NCI-H2029 (cell line): ENCODE measurements at places on chromosomes 5 and 9.

DNA sequence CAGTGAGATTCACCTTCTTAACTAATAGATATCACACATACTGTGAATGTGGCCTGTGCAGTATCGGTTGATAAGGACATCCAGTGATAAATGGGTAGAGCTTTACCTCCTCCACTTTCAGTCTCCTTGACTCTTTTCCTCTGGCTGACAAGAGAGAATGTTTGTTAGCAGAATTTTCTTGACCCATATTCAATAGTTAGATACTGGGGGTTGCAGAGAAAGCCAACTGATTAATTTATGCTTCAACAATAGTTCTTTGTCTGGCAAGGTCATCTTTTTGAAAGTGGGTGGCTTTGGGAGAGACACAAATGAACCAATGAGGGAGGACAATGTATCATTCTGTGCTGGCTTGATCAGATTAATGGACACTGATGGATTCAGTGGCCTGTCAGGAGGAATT is 30.3 kb downstream of the TTC23L start:
- no peak for DNase-seq

- DNase-seq = no peak
These were observed 2.4 kb upstream of the UHRF2 start for GRCh38 chr9:6410633-6411032.

- DNase-seq = no peak
These were observed 136.3 kb downstream of the APBA1 start for GRCh38 chr9:69535911-69536310.

- DNase-seq = no peak
These were observed 15.0 kb upstream of the DAB2IP start for GRCh38 chr9:121636341-121636865.

DNA sequence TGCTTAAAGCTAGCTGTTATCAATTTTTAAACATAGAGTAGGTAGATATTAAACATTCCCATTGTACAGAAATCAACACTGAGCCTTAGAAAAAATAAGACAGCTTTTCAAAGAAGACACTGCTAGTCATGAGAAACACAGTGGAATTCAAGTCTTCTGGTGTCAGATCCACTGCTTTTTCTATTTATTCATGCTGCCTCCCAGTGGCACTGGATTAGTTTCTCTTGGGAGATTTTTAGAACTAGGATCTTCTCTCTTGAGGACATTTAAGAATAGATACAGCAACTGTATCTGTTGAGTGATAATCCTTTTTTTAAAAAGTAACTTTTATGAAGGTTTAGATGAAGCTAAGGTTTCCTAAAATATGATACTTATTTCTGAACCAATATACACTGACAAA is 1635.4 kb upstream of the C9orf72 start:
- no peak for DNase-seq

DNA sequence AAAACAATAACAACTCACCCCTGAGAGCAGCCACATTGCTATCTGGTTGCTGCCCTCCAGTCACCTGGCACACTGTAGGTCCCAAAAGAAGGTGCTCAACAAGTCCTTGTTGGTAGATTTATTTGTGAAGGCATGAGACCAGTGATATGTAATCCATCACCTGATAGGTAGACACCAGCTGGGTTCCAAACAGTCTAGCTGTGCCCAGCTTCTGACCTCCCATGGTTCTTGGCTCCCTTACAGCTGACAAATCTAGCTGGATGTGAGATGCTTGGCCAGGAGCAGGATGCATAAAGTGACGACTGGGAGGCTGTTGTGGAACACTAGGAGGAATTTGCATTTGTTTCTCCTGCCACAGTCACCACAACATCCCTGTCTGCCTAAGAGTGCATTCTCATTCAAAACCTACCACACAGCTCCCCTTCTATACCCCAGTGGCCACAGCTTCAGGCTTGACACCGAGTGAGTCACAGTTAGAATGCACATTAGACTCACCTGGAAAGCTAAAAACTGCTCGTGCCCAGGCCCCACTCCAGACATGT is 7.8 kb upstream of the VLDLR start:
- peak; percentile 66 for DNase-seq

GRCh38 chr5:138257583-138257982 is 16.8 kb downstream of the GFRA3 start:
- DNase-seq = no peak

GRCh38 chr9:89579741-89580385 is 24.9 kb upstream of the GADD45G start:
- DNase-seq = no peak

- no peak for DNase-seq
These were observed 682 bp upstream of the SPTAN1 start for GRCh38 chr9:128551657-128552152.

DNA sequence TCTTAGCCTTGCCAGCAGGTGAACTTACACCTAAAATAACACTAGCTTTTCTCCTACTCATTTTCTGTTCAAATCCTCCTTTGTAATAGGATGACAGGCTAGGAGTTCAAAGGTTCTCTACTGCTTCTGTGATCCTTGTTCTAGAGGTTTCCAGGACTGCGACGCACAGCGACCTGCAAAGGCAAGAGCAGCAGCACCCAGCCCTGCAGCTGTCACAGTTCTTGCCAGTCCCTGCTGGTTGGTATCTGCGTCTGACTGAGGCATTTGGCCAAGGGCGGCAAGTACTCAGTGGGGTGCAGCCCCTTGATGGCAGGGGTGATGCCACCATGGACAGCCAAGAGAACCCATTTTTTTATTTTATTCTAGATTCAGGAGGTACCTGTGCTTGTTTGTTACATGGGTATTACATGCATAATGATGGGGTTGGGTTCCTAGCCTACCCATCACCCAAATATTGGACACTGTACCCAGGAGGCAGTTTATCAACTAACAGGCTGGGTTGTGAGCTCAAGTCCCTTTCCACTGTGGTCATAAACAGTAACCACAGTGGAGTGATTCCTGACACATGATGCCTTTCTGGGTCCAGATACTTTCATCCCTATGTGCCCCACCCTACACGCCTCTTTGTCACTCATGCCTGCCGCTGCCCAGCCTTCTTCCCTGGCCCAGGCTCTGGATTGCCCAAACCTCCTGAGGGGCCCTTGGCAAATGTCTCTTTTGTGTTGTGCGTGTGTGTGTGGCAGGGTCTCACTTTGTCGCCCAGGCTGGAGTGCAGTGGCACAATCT is 111.0 kb downstream of the GAPVD1 start:
- no peak for DNase-seq

DNA sequence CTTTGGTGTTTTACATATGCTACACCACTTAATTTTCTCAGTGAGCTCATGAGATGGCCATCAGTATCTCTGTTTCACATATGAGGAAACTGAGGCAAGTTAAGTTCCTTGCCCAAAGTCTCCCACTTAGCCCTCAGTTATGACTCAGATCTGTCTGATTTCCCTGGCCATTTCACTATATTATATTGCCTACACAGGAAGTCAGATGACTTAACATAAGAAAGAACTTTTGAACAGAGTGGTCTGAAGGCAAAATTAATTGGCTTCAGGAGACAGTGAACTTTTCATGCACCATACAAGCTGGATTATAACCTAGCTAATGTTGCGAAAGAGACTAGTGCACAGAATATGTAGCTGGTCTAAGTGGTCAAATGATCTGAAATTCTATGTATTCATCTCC is 221.6 kb downstream of the NFIB start:
- DNase-seq = no peak

DNA sequence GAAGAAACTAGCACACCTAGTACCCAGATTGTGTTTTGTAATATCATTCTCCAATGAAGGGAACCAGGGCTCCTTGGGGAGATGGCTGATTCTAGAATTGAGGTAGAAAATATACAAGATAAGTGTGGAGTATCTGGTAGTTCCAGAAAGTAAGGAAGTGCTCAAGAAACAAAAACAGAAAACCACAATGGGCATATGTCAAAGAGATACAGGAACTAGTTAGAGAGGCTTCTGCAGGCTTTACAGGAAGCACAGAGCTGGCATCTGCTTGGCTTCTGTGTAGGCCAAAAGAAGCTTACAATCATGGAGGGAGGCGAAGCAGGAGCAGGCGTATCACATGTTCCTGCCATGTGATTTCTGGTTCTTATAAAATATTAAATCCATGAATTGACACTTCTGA is 105.7 kb upstream of the TMEM161B start:
- DNase-seq = no peak

DNA sequence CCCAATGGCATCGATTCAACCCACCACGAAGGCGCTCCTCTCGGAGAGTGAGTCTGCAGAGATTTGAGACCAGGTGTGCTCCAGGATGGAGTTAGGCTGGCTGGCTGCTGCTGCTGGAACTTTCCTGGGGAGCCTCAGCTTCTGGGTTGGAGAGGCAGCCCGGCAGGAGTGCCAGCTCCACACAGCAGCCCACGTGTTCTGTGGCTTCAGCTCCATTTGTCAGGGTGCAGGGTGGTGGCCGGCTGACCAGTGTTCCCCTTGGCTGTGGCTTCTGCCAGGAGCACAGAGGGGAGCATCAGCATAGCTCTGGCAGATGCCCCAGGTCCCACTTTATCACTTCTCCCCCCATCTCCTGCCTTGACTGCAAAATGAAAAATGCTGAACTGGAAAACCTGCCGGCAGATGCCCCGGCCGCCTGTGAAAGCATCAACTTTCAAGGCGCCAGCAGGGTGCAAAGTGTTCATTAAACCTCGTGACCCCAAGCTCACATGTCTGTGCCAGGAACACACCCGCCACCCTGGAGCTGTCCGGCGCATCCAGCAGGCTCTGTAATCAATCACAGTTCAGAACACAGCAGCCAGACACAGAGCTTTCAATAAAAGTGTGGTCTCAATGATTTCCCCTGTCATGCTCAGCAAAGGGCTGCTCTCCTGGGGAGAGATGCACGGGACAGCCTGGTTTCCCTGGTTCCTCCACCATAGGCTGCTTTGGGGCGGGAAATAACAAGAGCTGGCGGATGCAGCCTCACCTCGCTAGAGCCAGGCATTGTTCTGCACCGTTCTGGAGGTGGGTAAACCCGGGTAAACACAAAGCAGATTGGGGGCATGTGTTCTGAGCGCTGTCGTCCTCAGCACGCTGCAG is 53.2 kb downstream of the TRIP13 start:
- DNase-seq = no peak

DNA sequence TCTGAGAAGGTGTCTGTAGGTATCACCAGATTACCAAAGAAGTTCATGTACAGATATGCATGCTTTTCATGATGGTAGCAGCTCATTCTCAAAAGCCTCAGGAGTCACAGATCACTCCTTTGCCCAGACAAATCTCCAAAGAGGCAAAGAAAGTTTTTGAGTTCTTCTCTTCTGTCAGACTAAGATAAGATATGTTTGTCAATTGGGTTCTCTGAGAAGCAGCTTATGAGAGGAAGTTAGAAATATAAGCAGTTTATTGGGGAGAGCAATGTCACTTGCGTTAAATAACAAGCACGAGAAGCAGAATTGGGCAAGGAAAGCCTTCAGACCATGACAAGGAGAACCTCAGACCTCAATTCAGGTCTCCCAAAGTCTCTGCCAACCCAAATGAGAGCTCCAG is 219.2 kb upstream of the KLF4 start:
- DNase-seq = no peak

- no peak for DNase-seq
These were observed 21.2 kb upstream of the LOX start for GRCh38 chr5:122099060-122099790.

DNA sequence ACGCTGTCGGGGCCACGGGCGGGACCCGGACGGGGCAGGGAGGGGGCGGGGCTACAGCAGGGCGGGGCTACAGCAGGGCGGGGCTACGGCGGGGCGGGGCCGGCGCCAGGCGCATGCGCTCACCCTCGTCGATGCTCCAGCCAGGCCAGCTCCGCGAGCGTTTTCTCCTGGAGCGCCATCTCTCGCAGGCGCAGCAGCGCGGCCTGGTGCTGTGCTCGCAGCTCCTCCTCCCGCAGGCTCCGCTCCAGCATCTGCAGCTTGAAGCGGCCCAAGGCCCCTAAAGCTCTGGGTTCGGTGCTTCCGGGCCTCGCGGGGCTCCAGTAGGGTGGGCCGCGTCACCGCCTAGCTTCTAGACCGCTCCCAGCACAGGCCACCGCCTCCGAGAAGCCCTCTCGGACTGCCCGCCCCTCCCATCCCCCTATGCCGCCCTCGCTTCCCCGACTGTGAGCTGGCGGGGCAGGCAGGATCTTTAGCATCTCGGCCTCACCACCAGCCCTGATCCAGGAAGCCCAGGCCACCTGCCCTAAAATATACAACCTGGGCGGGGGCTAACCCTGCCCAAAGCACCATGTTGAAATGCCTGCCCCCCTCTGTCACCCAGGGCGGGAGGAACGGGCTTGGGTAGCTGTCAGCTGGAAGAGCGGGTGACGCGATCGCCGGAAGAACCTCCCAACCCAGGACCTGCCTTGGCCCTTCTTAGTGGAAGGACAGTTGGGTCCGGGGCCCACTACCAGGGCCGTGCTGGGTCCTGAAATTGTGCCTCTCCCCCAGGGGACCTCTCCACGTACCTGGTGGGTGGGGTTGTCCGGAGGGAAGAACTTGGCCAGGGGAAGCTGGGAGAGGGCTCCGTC is 21.9 kb upstream of the QSOX2 start:
- DNase-seq = peak; percentile 67

GRCh38 chr9:4838189-4838546 is 45.4 kb downstream of the RCL1 start:
- DNase-seq = no peak

DNA sequence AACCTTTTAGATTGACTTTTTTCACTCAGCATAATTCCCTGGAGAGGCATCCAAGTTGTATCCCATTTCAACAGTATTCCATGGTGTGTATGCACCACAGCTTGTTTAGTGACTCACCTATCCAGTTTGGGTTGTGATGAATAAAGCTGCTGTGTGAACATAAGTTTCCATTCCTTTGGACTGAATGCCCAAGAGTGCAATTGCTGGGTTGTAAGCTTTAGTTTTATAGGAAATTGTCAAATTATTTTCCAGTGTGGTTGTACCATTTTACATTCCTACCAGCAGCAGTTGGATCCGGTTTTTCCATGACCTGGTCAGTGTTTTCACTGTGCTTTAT is 60.9 kb upstream of the TMED7 start:
- DNase-seq = no peak

DNA sequence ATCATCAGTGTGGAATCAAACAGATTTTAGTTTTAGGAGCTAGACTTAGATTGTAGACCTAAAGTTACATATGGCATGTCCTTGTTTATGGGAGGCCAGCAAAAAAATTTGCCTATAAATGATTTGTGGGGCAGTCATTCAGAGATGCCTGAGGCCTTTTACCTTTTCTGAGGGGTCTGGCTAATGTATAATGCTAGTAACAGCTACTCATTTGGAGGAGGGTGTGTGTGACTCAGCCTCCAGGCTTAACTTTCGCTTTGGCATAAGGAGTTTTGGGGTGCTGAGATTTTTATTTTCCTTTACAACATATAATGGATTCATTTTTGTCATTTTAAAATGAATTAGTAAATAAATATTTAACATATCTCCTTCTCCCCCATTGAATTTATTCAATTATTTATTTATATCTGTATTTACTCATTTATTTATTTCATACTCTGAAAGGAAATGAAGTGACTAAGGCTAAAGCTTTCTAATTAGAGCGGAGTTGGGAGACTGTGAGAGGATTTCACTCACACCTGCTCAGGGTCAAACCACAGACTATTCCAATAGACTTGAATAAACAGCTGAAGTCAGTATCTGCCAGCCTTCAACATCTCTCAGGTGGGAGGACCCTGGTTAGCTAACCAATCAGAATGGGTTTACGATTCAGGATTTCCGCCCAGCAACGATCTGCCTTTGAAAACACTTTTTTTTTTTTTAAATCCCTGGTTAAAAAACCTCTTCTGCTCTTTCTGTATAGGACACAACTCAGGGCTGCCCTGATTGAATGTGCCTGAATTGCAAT is 487.5 kb upstream of the SGCD start:
- peak; percentile 96 for DNase-seq

- DNase-seq = no peak
These were observed 160.9 kb downstream of the LURAP1L start for GRCh38 chr9:12935714-12936113.

- no peak for DNase-seq
These were observed 244.7 kb downstream of the BNC2 start for GRCh38 chr9:16625811-16626210.
